ENCODE measurements at places on chromosomes 5 and 9.

- no peak for DNase-seq
Measured at GRCh38 chr5:114903767-114904166, 265.9 kb downstream of the TRIM36 start.

- DNase-seq = no peak
Measured at GRCh38 chr5:178467205-178467567, 123.0 kb downstream of the COL23A1 start.

DNA sequence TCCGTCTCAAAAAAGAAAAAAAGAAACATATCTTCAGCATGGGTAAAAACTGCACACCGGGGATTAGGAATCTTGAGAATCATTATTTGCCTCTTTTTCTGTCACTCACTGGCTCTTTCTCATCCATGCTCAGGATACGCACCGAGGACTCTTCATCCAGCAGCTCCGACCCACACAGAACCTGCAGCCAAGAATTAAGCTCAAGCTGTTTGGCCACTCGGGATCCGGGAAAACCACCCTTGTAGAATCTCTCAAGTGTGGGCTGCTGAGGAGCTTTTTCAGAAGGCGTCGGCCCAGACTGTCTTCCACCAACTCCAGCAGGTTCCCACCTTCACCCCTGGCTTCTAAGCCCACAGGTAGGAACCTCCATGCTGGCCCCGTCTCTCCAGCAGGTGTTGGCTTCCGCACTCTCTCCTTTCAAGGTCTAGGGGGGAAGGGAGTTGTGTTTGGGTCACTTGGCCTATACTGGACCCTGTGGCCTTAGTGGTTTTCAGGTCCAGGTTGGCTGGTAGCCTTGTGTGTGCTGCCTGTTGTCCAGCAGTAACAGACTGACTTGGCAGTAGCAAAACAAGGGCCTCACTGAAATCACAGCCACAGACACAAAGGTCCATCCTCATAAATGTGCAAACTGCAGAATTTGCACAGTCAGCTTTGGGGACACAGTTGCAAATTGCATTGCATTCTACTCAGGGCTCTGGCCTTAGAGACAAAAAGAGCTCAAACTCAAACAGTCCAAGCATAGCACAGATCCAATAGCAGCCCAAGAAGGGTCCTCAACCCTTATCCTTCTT is 44.5 kb upstream of the CTSL start:
- no peak for DNase-seq

GRCh38 chr5:170848033-170848432 is 13.8 kb upstream of the RANBP17 start:
- no peak for DNase-seq

- DNase-seq = no peak
Measured at GRCh38 chr5:8848997-8849594, 696.8 kb downstream of the SEMA5A start.

- DNase-seq = peak; percentile 45
Measured at GRCh38 chr9:71683598-71684235, 84.6 kb downstream of the CEMIP2 start.

- no peak for DNase-seq
Measured at GRCh38 chr9:70988551-70988950, 132.9 kb downstream of the TRPM3 start.

GRCh38 chr5:108930107-108930506 is 182.4 kb downstream of the FER start:
- DNase-seq = no peak

DNA sequence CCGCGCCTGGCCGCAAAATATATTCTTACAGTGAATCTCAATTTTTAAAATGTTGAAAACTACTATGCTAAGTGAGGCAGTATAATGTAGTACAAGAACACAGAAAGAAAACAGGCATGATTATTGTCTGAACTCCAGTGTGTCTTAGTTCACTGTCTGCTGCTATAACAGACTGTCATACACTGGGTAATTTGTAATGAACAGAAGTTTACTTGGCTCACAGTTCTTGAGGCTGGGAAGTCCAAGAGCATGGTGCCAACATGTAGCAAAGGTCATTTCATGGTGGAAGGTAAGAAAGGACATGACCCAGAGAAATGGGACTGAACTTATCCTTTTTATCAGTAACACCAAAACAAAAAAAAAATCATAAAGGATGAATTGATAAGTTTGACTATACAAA is 19.9 kb upstream of the TEX10 start:
- no peak for DNase-seq

- no peak for DNase-seq
Measured at GRCh38 chr5:77776554-77777206, 541 bp upstream of the TBCA start.

- DNase-seq = no peak
Measured at GRCh38 chr9:108861464-108861863, 602 bp upstream of the ACTL7A start.

- DNase-seq = no peak
Measured at GRCh38 chr5:150448952-150449516, 505 bp downstream of the RPS14 start.

DNA sequence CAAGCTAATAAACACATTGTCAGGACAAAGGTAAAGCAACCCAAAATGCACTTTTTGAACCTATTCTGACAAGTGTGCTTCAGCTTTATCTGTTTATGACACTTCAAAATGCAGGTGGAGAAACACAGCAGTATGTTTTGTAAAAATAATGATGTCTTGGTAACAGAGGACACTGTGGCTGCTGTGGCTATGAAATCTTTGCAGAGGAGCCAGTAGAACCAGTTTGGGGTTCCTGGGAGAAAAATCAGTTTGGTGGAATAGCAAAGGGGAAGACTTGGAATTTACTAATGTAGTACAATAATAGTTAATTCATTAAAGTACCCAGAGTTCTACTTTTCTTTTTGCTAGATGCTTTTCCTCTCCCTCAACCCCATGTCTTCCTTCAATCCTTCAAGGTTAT is 40.6 kb downstream of the SIL1 start:
- no peak for DNase-seq

DNA sequence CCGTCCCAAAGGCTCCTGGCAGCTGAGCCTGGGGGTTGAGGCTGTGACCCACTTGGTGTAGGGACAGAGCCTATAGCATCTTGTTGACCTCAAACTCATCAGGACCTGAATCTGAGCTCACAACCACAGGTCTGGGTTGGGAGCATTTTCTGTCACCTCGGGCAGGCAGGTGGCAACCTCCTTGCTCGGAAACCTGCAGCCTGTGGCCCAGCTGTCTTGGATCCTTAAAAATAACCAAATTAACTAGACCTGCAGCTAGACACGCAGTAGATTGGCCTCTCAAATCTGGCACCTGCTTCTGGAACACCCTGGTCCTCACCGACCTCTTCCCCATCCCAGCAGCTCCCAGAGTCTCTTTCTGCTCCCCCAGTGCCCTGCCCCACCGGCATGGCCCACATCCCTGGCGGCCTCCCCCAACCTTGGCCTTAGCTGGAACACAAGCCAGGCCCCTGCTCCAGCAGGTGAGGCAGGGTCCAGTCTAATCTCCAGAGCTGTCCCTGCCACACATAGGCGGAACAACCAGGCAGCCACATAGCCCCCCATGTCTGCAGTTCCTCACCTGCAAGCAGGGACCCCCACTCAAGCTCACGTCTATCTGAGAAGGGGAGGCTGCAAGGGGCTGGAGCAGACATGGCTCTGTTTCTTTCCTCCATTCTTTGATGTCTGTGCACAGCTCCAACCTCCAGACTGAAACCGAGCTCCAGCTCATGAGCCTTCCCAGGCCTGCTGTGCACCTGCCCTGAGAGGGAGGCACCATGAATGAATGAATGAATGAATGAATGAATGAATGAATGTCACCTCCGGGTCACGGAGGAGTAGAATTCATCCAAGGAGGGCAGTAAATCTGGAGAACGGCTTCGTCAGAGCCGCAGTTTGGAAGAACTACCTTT is 28.3 kb downstream of the PAEP start:
- no peak for DNase-seq

- no peak for DNase-seq
Measured at GRCh38 chr9:11352612-11353011, 739.8 kb upstream of the PTPRD start.
